ENCODE measurements at places on chromosomes 16 and 17.

GRCh38 chr17:20008242-20009051 is 712 bp upstream of the SPECC1 start:
- peak; percentile 16 for DNase-seq

- no peak for DNase-seq
Observed at GRCh38 chr17:393806-394717, 41.5 kb upstream of the RPH3AL start.

DNA sequence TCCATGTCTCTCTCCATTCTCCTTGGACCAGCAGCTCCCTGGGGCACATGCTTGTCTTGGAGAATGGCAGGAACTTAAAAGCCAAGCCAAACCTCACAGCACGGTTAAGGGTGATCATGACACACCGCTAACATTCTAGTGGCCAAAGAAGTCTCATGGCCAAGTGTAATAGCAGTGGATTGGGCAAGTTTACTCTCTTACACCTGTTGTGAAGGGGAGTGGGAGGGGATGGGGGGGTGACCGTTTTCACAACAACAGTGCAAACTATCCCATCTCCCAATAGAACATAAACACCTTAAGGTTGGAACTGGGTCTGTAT is 37.7 kb upstream of the MEOX1 start:
- DNase-seq, result no peak

- no peak for DNase-seq
Observed at GRCh38 chr17:10087355-10087754, 111.1 kb downstream of the GAS7 start.

GRCh38 chr16:88539652-88540345 is 30.4 kb upstream of the ZC3H18 start:
- DNase-seq, result no peak

DNA sequence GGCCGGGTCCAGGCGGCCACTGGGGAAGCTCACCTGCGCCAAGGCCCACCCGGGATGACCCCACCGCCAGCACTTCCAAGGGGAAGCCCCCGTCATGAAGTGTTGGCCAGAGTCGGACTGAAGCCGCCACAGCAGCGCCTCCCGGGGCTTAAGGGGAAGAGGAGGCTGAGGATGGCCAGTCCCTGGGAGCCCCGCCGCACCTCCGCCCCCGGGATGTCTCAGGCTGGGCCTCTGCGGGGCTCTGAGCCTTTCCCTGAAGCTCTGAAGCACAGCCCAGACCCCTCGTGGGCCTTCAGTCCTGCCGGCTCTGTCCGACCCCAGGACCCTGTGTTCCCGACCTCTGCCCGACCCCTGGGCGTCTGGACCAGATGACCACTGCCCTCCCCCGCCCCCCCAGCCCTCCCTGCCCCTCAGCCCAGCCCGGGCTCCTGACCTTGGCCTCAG is 42.8 kb upstream of the ACSF3 start:
- no peak for DNase-seq

DNA sequence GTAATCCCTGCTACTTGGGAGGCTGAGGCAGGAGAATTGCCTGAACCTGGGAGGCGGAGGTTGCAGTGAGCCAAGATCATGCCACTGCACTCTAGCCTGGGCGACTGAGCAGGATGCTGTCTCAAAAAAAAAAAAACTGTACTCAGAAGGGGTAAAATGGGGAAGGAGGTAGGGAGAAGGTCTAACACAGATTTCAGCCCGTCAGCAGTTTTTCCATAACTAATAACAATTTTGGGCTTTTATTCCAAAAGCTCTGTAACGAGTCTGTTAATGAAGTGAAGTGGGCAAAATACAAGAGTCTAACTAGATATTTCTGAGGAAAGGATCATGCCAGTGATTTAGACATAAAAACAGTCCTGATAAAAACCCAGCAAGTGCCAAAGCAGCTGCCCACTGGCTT is 10.8 kb downstream of the ZNF821 start:
- no peak for DNase-seq

DNA sequence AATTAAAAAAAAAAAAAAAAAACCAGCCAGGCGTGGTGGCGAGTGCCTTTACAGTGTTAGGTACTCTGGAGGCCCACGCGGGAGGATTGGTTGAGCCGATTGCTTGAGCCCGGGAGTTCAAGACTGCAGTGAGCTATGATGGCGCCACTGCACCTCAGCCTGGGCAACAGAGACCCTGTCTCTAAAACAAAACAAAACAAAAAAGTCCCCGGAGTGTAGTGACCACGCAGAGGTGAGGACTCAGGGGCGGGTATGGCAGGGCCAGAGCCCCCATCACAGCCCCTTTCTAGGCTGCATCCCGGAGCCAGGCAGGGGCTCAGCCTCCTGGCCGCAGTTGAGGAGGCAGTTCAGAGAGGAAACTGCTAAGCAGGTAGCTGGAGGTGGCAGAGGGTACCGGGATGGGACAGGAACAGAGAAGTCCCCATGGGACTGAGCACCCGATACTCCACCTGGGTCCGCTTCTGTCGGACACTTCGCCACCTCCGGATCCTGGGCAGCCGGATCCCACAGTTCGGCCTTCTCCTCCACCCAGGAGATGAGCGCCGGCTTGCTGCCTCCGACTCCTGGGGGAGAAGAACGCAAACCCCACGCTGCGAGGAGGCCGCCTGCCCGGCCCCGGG is 800 bp downstream of the ZNF747 start:
- no peak for DNase-seq

DNA sequence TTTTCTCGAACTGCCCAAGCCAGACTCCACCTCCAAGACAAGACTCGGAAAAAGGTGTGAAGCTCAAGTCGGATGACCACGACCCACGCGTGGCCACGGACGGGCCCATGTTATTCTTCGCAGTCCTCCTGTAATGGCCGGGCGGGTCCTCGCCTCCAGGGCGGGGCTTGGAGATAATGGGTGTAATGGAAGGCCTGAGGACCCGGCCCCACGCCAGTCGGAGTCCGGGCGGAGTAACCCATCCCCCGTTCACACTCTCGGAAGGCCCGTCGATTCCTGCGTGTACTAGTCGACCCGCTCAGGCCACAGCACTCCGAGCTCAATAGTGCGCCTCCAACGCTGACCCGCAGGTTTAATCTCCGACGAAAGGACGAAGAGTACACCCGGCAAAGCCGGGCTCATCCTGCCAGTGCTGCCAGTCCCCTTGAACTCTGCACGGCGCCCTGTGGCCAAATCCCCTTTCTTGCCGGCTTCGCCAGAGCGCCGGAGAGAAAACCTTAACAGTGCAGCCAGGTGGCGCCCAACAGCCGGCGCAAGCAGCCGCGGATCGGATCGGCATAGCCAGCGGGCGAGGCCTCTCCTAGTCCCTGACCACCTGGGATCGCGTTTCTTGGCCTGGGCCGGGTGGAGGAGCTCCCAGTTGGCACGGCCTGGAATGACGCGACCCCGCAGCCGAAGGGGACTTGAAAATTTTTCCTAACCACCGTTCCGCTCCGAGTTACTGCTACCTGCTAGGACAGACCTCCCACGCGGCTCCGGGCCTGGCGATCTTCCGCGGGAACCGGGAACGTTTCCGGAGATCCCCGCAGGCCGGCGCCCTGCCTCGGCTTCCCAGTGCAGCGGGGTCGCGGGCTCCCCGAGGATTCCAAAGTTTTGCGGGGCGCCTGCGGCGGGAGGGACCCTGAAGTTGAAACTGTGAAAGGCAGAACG is 762.0 kb downstream of the KCNJ18 start:
- DNase-seq, result no peak

GRCh38 chr16:52265446-52265861 is 281.5 kb downstream of the TOX3 start:
- DNase-seq, result no peak

- DNase-seq, result no peak
Observed at GRCh38 chr17:56824503-56824902, 9.2 kb downstream of the C17orf67 start.

DNA sequence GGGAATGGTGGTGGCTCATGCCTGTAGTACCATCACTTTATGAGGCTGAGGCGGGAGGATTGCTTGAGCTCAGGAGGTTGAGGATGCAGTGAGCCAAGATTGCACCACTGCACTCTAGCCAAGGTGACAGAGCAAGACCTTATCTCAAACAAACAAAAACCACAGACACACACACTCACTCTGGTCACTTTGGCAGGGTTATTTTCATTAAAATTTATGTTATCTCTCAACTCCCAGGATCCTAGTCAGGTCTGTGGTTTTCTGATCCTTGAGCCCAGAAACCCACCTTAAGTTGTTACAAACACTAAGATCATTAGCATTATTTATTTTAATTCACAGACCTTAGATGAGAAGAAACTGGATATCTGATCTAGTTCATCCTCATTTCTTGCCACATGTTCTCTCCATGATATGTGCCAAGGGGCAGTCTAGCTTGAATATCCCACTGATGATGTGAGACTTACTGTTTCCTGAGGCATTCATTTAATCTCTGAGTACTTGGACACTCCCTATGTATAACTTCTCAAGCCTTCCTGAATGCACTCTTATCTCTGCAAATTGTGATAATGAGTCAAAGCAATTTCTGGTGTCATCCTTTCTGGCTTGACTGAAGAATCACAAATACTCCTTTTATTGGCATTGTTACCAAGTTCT is 9.6 kb downstream of the ABHD15 start:
- DNase-seq, result no peak

GRCh38 chr16:66596986-66597848 is 7.3 kb upstream of the CMTM3 start:
- no peak for DNase-seq

- no peak for DNase-seq
Observed at GRCh38 chr16:70642633-70643032, 3.7 kb upstream of the IL34 start.

GRCh38 chr17:3157218-3157617 is 29.9 kb upstream of the OR1G1 start:
- DNase-seq, result no peak

DNA sequence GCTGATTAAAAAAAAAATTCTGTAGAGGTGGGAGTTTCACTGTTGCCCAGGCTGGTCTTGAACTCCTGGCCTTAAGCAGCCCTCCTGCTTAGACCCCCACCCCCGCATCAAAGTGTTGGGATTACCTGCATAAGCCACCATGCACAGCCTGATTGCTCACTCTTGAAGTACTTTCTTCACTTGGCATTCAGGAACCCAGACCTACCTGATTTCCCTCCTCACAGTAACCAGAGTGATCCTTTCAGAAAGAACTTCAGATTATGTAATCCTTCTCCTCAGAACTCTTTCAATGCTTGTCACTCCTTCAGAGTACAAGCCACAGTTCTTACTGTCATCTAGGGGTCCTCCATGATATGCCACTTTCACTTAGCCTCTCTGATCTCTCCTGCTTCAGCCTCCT is 1.4 kb downstream of the EFCAB13 start:
- DNase-seq, result no peak

- DNase-seq, result peak; percentile 42
Observed at GRCh38 chr17:63698381-63698885, 1.5 kb downstream of the LIMD2 start.

GRCh38 chr16:50502616-50503011 is 45.6 kb upstream of the NKD1 start:
- DNase-seq, result no peak

DNA sequence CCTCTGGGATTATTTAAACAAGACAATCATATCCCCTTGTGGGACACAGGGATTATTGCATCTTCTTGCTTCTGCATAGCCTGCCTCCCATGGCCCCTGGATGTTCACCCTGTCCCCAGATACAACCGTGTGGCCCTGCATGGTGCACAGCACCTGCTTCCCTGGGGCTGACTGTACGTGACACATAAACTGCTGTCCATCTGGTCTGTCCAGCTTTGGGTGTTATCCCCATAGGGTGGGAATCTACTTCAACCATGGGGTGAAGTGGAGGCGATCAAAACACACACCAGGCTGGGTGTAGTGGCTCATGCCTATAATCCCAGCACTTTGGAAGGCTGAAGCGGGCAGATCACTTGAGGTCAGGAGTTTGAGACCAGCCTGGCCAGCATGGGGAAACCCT is 138.8 kb downstream of the XYLT1 start:
- DNase-seq, result no peak

DNA sequence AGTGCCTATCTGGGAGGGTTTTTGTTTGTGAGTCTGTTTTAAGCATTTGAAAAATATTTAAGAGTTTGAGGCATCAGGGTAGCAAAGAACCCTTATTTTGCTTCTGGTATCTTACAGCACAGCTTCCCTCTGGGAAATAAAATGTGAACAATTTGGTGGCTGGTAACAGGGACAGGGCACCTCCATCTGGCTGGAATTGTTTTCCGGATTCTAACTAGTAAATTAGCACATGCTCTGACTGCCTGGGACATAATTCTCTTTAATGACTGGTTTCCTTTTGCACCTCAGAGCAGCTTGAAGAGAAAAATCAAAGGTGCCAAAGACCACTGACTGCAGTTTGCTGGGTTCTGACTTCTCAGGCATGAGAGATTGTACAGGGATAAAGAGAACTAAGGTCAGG is 469.1 kb downstream of the GRIN2A start:
- no peak for DNase-seq

DNA sequence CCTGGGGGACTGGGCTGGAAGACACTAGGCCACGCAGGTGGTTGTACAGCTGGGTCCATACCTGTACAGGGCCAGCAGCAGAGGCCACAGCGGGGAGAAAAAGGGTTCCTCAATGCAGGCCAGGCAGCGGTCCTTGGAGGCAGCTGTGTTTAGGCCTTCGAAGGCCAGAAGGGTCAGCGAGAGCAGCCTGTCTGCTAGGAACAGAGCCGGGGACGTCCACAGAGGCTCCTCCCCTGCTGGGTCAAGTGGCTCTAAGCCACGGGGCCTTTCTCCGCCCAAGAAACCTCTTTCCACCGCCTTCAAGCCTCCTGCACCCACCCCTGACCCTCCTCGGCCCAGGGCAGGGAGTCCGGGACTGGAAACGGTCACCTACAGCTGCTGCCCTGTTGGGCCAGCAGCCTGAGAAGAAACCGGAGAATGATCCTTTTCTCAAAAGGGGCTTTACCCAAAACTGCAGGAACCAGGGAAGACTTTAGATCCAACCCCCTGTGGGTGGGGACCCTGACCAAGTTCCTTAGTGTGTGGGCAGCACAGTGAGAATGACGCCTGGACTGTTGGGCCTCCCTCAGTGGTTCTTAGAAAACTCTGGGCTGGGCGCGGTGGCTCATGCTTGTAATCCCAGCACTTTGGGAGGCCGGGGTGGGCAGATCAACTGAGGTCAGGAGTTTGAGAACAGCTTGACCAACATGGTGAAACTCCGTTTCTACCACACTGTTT is 8.4 kb upstream of the SPATA2L start:
- no peak for DNase-seq
